GM23248 (cell line): ENCODE measurements at places on chromosomes 4 and X. TPM values are rescaled to one million over a fixed set of nuclear protein-coding genes. Genes with fewer than 3 reads are reported as not detected.

HSD17B11 gene
- total RNA-seq = 37.0 and 44.6 TPM in 2 replicates

ARMCX6 gene
- total RNA-seq = 27.7 and 42.3 TPM in 2 replicates

DHX15 gene
- total RNA-seq = 117 and 132 TPM in 2 replicates

MFAP3L gene
- total RNA-seq = 19.3 and 20.8 TPM in 2 replicates

MAGEA11 gene
- total RNA-seq = not detected in 2 replicates

SUPT20HL1 gene
- total RNA-seq = not detected in 2 replicates

ITIH6 gene
- total RNA-seq = not detected in 2 replicates

AKAP14 gene
- total RNA-seq = not detected in 2 replicates

CCNB3 gene
- total RNA-seq = not detected in 2 replicates

SLC6A8 gene
- 11.7 and 12.5 TPM in 2 replicates for total RNA-seq
